ENCODE measurements at places on chromosomes 6 and 20. TPM values are rescaled to one million over a fixed set of nuclear protein-coding genes. Genes with fewer than 3 reads are reported as not detected.

GRCh38 chr20:46850896-46851295 lies 43.7 kb upstream of the EYA2 start:
- DNase-seq = no peak

GRCh38 chr6:25088513-25088912 lies 152.8 kb upstream of the RIPOR2 start:
- DNase-seq = no peak

DNA sequence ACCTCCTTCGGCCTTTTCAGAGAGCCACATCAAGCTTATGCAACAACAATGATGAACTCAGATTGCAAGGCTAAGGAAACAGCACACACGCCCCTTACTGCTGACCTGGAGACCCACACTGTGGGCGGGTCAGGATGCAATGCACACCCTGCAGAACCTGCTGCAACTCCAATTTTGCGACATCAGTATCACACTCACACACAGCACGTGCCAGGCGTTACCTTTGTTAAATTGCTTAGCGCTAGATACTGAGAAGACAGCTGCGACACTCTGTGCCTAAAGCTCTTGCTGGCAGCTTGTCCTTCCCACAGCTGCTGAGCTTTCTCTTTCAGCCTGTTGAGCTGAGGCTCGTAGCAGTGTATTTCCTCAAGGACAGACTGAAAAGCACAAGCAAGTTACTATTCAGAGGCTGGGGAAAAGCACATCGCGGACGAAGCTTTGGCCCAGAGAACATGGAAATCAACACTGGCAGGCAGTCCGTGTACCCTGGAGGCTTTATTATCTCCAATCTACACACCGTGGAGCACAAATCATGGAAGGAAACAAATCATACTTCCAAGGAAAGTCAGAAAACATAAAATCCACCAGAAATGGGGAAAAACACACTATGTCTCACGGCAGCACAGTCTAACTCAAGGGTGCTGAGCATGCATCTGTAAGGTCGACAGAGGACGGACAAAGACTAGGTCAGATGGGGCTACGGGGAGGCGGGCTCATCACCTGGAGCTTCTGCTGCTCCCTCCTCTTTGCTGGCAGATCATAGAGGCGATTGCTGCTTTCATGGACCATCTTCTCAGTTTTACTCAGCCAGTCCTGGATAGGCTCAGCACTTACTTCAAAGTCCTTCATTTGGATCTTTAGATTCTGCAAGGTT lies 268.2 kb downstream of the SYNE1 start:
- peak; percentile 41 for DNase-seq

Gene MYH7B
- total RNA-seq = 89.0 TPM

DNA sequence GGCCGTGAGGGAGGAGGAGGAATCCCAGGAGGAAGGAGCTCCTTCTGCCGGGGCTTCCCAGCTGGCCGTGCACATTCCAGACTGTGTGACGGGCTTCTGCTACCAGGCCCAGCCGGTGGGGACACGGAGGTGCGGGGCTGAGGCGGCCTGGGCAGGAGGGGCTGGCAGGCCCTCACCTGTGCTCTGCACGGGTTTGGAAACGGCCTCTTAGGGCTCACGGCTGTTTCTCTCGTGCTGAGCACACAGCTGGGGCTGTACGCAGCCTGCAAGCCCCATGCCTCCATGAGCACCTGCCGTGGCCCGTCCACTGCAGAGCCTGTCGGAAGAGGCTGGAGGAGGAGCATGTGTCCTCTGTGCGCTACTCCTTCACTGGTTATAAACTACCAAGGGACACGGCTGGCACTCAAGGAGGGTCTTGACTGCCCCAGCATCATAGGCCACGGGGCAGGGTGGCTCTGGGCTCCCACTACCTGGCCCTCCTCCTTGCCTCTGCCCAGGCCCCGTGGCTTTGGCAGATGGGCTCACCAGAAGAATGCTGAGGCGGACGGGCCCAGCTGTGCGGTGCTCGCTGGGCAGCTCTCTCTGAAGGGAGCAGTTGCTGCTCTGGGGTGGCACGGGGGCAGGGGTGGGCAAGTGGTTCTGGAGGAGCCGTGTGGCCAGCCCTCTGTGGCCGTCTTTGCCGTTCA lies 15.8 kb downstream of the NPEPL1 start:
- DNase-seq = peak; percentile 13

DNA sequence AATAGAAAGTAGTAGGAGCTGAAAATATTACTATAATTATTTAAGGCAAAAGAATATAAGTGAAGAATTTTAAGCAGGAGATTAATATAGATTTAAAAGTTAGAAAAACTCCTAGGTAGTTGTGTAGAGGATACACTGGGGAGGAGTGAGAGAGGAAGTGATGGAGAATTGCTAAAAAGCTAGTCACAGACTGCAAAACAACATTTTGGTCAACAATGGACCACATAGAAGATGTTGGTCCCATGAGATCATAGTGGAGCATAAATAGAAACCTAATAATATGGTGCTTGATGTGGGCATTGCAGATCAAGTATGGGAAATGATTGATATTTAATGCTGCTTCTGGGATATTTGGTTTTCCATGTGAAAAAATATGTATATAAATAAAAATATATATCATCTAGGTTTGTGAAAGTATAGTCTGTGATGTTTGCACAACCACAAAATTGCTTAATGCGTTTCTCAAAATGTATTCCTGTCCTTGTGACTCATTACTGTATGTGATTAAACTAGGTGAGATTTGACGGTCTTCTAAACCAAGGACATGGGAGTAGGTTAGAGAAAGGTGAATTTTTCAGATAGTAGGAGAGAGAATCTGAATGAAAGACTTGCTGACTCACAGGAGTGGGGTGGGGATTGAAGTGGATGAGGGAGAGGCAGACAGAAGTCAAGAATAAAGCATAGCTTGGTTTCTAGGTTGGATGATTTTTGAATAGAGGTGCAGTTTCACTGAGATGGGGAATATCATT lies 174.0 kb downstream of the BCKDHB start:
- no peak for DNase-seq

DNA sequence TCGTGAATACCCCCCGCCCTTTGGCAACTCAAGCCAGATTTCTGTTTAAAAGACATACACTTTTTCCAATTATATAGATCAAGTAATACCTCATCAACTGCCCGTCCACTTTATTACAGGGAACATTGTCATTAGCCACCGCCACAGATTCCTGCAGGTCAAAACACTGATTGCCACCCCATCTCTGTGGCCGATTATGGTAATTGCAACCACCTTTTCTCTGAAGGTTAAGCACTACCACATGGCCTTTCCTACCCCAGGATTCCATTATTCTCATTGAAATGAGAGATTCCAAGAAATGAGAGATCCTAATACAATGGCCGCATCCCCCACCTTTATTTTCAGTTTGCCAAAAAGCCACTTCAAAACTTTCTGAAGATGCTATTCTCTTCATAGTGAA lies 478.8 kb upstream of the HSF2 start:
- DNase-seq = no peak

GRCh38 chr6:29828471-29828797 lies 809 bp downstream of the HLA-G start:
- peak; percentile 39 for DNase-seq

DNA sequence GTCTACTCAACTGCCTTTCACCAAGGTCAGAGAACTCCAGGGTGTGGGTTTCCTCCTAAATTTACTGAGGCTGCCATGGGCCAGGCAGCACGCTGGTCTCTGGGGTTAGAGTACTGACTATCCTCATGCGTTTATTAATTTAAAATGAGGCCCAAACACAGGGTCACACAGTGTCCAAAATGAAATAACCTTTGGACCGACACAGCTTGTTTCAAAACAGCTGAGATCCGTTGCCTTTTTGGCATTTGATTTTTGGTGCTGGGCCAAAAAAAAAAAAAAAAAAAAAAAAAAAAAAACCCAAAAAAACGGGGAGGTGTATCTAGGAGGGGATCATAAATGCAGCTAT lies 14.6 kb upstream of the TOX2 start:
- DNase-seq = no peak

Gene DEFB125
- not detected for total RNA-seq

DNA sequence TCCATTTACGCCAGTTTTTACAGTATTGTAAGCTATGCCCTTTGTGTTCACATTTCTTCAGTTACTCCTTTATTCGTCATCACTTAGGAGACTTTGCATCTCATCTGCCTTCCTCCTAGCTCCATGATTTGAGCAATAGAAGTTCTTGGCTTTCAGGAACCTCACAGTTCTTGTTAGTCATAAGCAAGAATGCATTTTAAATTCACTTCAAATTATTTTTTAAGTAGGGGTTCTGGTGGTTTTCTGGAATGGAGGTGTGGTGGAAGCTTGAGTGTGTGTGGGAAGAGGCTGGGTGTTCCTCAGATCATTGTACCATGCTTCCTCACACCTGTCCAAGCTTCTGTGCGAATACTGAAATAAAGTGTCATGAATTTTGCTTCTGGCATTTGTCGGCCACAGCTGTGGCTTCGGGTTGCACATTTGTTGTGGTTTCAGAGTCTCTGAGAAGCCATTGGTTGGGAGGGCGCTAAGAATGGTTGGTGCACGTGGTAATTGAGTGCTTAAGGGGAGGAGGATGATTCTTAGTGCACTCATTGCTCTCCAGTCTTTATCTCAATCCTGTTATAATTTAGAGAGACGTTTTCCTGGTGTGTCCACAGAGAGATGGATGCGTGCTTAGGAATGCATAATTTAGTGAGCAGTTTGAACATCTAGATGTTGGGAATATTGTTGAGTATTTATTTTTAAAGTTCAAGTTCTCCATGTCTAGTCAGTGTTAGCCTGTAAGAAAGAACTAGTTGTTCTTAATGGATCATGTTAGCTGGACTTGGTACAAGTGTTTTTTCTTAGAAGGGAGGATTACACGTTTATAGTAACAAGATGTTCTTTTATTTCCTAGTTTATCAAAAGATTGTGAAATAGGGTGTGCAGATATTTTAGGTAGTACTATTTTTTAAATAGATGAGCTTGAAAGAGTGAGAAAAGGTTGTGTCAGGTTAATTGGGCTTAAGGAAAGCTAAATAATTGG lies 31.9 kb downstream of the FOXO3 start:
- DNase-seq = peak; percentile 38

Gene OR2W1
- not detected for total RNA-seq

DNA sequence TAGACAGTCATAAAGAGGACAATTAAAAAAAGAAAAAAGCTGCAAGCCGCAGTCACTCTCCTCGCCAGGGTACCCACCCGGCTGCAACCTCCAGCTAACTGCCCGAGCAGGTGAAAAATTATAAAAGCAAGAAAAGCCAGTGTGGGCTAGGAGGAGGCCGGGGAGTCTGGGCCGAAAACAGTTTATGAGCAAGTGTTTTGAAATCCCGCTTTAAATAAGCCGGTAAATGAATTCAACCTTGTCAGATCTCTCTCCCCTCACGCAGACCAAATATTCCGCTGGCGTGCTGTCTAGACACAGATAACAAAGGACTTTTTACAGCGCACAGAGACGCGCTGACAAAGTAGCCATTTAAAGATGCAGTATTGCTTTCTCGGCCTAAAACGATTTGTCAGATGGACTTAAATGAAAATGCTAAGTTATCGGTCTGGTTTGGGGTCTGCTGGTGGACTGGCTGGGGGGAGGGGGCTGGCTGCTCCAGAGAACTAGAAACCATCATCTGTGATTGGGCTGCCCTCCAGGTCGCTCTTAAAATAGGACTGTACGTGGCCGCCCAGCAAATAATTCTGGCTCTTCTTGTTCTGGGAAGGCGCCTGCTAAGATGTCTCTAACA lies 24.6 kb downstream of the PMEPA1 start:
- no peak for DNase-seq

- DNase-seq = no peak
These were observed 141.9 kb upstream of the EXOC2 start for GRCh38 chr6:834866-835265.

Gene CYP21A2
- total RNA-seq = 2.0 TPM

- DNase-seq = no peak
These were observed 51.0 kb downstream of the RPS12 start for GRCh38 chr6:132865364-132865763.

DNA sequence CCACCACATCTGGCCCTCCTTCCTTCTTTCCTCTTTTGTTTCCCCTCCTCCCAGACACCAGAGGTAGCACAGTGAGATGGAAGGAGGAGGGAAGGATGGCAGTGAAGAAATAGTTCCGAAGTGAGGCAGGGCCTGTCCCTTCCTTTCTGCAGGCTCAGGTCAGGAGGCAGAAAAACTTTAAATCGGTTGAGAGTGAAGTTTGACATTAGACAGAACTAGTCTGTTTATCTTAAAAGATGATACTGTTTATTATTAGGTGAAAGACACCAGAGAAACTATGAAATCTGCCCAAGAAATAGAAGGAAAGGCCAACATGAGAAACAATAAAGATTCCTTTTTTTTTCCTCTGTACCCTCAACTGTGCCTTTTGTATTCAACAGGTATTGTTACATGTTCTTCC lies 670.3 kb downstream of the UTRN start:
- no peak for DNase-seq

DNA sequence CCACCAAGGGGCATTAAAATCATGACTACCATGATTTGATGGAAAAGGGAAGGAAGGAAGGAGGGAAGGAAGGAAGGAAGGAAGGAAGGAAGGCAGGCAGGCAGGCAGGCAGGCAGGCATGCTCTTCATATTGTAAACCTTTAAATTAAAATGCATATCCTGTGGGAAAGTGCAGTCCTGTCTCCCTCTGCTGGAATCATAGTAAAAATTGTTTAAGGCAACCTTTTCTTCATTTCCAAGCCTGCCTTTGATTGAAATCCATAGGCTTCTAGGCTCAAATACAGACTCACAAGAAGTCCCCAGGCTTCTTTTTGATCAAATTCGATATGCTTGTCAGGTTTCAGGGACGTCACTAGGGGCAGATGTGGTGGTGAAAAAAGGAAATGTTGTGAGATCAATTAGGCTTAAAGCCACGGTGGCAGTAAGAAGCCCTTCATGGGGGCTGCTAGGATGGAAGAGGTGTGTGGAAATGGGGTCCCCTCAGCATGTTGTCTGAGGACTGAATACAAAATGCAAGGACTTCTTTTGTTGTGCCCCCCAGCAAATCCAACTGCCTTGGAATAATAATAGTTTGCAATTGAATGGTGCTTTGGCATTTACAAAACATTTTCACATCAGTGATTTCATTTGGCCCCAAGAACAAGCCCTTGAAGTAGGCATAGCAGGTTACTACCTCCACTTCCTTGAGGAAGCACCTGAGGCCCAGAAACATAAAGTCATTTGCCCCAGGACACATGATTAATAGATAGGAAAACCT lies 25.6 kb upstream of the GABRR1 start:
- no peak for DNase-seq

DNA sequence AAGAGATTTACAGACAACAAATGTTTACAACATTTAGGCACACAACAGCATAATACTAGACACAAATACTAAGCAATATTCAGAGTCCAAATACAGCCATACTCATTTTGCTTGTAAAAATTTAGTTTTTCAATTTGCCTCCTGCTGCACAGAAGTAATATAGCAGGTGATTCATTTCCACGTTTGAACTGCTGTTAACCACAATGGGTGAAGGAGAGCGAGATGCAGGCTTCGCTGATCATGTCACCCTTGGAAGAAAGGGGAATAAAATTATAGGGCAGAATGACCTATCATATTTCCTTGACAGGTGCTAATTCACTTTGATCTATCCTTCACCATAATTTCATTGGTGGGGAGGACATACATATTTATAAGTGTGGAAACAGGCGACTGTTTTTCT lies 643.8 kb upstream of the AGPAT4 start:
- DNase-seq = no peak

Gene MCHR2
- not detected for total RNA-seq

- no peak for DNase-seq
These were observed 5.8 kb downstream of the TM9SF4 start for GRCh38 chr20:32115211-32115767.

GRCh38 chr6:130749402-130749801 lies 77.8 kb upstream of the SMLR1 start:
- no peak for DNase-seq
